Stimulated activated CD8-positive, alpha-beta memory T cell treated with anti-CD3 and anti-CD28 coated beads, Interleukin-4, amount 100 ng/mL, for 1 hour (primary cell): ENCODE measurements at places on chromosomes 6 and 20.

- no peak for DNase-seq
These were observed 20.3 kb downstream of the ZMYND8 start for GRCh38 chr20:47336129-47336754.

GRCh38 chr20:16415071-16416053 is 157.9 kb downstream of the KIF16B start:
- DNase-seq = no peak

DNA sequence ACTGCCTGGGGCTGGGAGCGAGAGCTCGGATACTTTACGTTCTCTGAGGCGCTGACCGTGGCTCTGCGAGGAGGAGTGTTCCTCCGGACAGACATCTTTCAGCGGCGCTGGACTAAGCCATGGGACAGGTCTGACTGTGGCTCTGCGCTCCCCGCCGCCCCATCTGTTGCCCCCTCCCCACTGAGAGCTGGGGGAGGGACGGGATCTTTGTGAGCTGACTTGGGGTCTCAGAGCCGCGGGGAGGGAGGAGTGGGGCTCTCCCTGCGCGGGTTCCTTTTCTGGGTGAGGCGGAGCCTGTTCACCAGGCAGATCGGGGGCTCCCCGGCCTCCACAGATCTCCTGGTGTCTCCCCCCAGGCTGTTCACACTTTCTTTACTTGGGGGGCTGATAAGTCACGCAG is 11.3 kb upstream of the GATA5 start:
- no peak for DNase-seq

DNA sequence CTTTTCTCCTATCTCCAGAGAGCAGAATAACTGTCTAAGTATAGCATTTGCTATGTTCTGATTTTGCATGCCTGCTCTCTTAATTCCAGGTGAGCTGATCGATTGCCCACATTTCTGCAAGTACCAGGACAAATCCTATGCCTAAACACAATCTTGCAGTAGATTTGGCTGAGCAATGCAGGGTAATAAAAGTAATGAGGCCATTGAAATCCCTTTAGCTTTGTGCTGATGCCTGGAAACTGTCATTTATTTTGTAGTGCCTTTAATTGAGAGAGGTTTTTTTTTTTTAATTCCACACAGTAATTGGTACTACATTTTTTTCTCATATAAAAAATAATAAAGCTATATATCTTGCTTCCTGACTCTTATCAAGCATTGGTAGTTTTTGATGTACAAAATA is 252.3 kb downstream of the NKAIN2 start:
- no peak for DNase-seq

DNA sequence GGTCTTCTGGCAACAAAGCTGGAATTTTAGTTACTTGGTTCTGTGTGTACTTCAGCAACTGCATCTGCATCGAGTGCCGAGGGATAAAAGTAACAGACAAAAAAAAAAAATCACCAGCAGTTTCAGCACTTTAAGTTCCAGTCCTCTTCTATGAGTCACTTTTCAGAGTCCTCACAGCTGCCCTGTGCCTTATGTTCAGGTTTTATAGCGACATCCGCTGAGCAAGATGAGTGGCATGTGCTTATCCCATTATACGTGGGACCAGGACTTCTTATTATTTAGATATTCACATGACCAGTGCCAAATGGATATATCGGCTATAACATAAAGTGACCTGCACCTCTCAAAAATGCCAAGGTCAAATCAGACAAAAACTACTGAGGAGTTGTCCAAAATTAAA is 242.9 kb downstream of the FOXA2 start:
- no peak for DNase-seq

GRCh38 chr6:133991096-133991593 is 38.1 kb downstream of the TBPL1 start:
- DNase-seq = no peak
